ENCODE measurements at places on chromosomes 2 and 18.

DNA sequence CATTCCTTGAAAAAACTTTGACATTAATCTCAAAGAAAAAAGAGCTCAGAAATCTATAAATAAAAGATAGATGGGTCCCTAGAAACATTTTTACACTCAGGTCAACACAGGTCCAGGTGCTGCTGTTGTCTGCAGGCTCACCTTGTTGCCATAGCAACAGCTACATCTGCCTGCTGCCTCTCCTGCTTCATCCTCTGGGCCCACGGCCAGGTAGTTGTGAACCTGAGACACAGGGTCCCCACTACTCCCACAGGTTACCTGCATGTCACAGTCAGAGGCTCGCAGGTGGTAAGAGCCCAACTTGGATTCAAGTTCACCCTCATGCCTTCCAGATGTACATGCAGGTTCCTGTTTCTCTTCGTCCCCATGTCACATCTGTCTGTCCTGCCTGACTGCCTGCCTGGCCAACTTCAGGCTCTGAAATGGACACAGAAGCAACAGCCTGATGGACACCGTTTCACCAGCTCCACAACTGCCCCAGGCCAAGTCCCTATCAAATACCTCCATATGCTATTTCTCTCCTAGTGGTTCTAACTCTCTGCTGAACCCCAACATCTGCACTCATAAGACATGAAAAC lies 88.3 kb upstream of the SALL3 start:
- no peak for DNase-seq

- peak; percentile 77 for DNase-seq
These were observed 42.1 kb upstream of the GALR1 start for GRCh38 chr18:77207540-77207939.

- no peak for DNase-seq
These were observed 193.8 kb upstream of the OSR1 start for GRCh38 chr2:19552270-19552669.

DNA sequence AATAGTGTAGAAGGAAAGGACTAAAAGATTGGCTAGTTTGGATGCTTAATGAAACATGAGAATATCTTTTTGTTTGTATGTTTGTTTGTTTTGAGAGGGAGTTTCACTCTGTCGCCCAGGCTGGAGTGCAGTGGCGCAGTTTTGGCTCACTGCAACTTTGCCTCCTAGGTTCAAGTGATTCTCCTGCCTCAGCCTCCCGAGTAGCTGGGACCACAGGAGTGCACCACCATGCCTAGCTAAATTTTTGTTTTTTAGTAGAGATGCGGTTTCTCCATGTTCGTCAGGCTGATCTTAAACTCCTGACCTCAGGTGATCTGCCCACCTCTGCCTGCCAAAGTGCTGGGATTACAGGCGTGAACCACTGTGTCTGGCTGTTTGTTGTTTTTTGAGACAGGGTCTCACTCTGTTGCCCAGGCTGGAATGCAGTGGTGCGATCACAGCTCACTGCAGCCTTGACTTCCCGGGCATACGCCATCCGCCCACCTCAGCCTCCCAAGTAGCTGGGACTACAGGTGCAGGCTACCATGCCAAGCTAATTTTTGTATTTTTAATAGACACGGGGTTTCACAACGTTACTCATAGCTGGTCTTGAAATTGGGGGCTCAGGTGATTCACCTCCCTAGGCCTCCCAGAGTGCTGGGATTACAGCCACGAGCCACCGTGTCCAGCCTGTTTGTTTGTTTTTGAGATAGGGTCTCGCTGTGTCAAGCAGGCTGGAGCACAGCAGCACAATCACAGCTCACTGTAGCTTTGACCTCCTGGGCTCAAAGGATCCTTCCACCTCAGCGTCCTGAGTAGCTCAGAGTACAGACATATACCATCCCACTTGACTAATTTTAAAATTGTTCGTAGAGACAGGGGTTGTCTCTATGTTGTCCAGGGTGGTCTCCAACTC lies 209.2 kb downstream of the MYCN start:
- no peak for DNase-seq

DNA sequence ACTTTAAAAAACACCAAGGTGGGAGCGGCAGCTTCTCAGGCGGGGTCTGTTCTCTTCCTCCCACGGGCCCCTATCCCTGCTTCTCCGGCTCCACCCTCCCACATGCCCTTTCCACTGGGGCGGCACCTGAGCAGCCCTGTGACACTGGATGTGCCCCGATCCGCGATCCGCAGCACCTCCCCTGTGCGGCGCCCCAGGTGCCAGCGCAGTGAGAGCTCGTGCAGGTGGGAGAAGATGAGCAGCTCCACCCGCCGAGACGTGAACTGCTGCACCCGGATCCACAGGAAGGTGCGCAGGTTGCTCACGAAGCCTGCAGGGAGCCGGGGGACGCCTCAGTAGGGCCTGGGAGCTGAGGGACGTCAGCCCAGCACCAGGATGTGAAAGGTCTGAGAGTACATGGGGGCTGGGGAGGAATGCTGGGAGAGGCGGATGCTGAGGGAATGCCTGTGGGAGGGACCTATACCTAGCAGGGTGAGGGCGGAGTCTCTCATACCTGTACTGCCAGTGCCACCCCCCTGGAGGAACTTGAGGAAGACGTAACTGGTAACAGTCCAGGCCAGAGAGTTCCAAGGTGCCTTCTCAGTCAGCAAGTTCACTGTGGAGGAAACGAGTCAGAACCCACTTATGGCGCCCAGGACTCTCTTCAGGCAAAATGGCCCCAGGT lies 2.8 kb downstream of the ABCB6 start:
- no peak for DNase-seq

DNA sequence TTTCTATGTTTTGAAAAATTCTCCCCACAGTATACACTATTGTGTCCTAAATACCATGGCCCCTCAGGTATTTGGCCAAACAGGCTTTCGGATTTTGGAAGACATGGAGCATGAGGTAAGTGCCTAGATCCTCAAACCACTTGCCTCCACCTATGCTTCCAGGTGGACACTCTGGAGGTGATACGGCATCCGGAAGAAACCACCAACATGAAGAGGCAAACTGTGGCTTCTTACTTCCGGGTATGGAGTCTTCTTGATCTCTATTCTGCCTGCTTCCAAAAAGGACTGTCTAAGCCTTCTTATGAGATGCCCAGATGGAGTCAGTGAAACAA lies 252.0 kb upstream of the SP5 start:
- DNase-seq = no peak

- DNase-seq = peak; percentile 68
These were observed 21.2 kb downstream of the SCG2 start for GRCh38 chr2:223580951-223581350.

GRCh38 chr2:121831841-121832240 lies 76.4 kb downstream of the TSN start:
- no peak for DNase-seq

- DNase-seq = no peak
These were observed 89.8 kb upstream of the NFATC1 start for GRCh38 chr18:79305911-79306310.

DNA sequence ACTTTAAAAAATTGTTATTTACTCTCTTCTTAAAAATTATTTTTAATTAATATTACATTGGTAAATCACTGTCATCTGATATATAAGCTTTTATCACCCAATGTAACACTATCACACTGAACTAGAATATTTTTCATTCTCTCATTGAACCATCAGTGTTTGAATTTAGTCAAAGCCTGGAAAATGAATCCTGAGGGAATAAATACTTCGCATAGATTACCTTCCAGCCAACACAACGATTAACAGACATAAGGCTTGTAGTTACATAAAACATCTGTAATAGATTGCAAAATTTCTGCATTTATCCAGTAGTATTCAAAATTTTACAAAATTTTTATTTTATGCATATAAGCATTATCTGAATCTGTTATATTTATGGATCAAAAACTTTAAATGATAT lies 314.9 kb downstream of the ERBB4 start:
- DNase-seq = no peak

GRCh38 chr2:173264603-173265366 lies 89.9 kb upstream of the CDCA7 start:
- no peak for DNase-seq

Measured in fibroblast of gingiva (primary cell).